Chondrocyte (in vitro differentiated cells): ENCODE measurements at places on chromosomes 3 and 15. TPM values are rescaled to one million over a fixed set of nuclear protein-coding genes. Genes with fewer than 3 reads are reported as not detected.

GRCh38 chr3:134333522-134334181, 40.6 kb downstream of the AMOTL2 start:
- H3K27ac ChIP-seq = peak overlapping the region; percentile 97
- H3K27me3 ChIP-seq = no peaks in the 10 kb centered on the region
- no peak for DNase-seq
- no peaks in the 10 kb centered on the region for H3K36me3 ChIP-seq
- H3K4me3 ChIP-seq = peak overlapping the region; percentile 31
- H3K4me1 ChIP-seq = peaks cover 88% of the 10 kb centered on the region

- peaks cover 10% of the 10 kb centered on the region for H3K4me1 ChIP-seq
- peaks cover 29% of the 10 kb centered on the region for H3K27me3 ChIP-seq
- no peaks in the 10 kb centered on the region for H3K36me3 ChIP-seq
- H3K4me3 ChIP-seq = no peak overlapping the region
Observed at GRCh38 chr3:160224256-160224655, 966 bp upstream of the C3orf80 start.

GRCh38 chr3:190786898-190787297, 75.6 kb downstream of the GMNC start:
- peaks cover 27% of the 10 kb centered on the region for H3K27me3 ChIP-seq
- H3K4me1 ChIP-seq = no peaks in the 10 kb centered on the region
- no peak for DNase-seq
- H3K4me3 ChIP-seq = no peak overlapping the region
- H3K27ac ChIP-seq = no peak overlapping the region
- no peaks in the 10 kb centered on the region for H3K36me3 ChIP-seq

DNA sequence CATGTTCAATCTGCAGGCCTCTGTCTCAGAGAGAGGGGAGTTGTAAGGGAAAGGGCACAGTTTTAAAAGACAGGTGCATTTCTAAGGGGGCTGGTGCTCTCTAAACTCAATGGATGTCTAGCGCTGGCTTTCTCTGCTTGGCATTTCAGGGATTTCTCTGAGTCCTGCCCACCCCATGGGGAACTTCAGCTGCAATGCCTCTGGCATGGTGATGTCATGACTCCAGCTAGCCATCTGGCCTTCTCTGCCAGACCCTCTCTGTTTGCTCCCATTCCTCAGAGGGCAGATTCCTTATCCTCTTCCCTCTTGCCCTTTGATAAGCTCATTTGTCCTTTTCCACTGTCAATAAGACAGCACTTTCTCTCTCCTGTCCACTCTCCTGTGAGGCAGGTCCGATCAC, 40.8 kb downstream of the RPLP1 start:
- H3K4me3 ChIP-seq = no peak overlapping the region
- H3K27ac ChIP-seq = no peak overlapping the region
- peaks cover 12% of the 10 kb centered on the region for H3K36me3 ChIP-seq
- DNase-seq = no peak
- H3K4me1 ChIP-seq = no peaks in the 10 kb centered on the region

- H3K27me3 ChIP-seq = peaks cover 2% of the 10 kb centered on the region
- no peak overlapping the region for H3K4me3 ChIP-seq
- H3K27ac ChIP-seq = no peak overlapping the region
- H3K36me3 ChIP-seq = no peaks in the 10 kb centered on the region
Observed at GRCh38 chr3:73120710-73121109, 59.3 kb downstream of the EBLN2 start.

Gene SOX14
- not detected in 3 replicates for total RNA-seq

DNA sequence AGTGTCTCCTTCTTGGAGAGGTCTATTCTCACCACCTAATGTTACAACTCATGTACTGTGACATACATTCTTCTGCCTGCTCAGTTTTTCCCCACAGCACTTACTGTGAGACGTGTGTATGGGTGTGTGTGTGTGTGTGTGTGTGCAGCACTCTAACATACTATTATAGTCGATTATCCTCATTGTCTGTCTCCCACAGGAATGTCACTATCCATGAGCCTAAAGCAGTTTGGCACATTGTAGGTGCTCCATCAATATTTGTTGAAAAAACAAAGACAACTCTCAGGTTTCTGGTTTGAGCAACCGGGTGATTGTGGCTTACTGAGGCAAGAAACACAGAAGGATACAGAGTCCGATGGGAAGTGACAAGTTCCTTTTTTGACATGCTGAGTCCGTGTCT, 8.6 kb upstream of the ZNF148 start:
- no peak for DNase-seq
- no peaks in the 10 kb centered on the region for H3K27me3 ChIP-seq
- no peak overlapping the region for H3K27ac ChIP-seq
- H3K4me3 ChIP-seq = no peak overlapping the region
- H3K36me3 ChIP-seq = no peaks in the 10 kb centered on the region
- peaks cover 11% of the 10 kb centered on the region for H3K4me1 ChIP-seq

DNA sequence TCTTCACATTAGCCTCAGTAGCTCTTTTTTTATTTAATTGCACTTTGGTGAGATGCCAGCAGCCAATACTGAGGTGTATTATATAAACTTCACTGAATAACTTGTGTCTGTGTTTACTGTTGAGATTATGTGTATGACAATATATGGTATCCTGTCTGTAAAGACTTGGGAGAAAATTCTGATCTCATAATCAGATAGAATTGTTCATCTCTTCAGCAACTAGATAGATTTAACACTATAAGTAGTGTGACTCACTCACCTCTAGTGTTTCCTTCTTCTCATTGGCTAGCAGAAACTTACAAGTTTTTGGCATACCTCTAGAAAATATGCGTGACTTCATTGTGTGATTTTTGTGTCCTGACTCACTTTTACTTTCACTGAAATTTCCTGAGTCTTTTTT, 67.6 kb upstream of the TGFBR2 start:
- no peaks in the 10 kb centered on the region for H3K36me3 ChIP-seq
- H3K27me3 ChIP-seq = no peaks in the 10 kb centered on the region
- H3K4me3 ChIP-seq = no peak overlapping the region
- DNase-seq = no peak
- peak overlapping the region; percentile 59 for H3K27ac ChIP-seq
- peaks cover 20% of the 10 kb centered on the region for H3K4me1 ChIP-seq

- DNase-seq = no peak
- peaks cover 3% of the 10 kb centered on the region for H3K4me1 ChIP-seq
- H3K4me3 ChIP-seq = no peak overlapping the region
- no peaks in the 10 kb centered on the region for H3K27me3 ChIP-seq
- no peak overlapping the region for H3K27ac ChIP-seq
Observed at GRCh38 chr3:148367756-148368155, 329.9 kb upstream of the AGTR1 start.
